H4 (cell line): ENCODE measurements at places on chromosomes 3 and 15. TPM values are rescaled to one million over a fixed set of nuclear protein-coding genes. Genes with fewer than 3 reads are reported as not detected.

GRCh38 chr3:104960579-104960978 lies 406.1 kb upstream of the ALCAM start:
- no peak for DNase-seq

DNA sequence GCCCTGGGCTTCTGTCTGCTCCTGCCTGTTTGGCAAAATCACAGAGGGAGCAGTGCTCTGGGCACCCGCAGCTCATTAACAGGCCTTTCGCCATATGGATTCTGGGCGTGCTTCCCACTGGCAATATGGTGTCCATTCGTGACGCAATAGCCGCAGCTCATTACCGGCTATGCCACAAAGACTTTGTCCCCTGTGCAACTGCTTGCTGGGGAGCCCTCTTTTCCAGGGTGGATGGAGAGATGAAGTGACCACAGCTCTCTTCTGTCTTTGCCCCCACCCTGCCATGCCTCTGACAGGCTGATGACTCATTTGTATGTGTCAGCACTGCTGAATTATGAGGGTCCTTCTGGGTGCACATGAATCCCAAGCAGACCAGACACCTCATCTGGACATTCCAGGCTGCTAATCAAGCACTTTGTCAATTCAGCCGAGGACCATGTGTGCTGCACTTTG lies 214.3 kb upstream of the FEZF2 start:
- peak; percentile 74 for DNase-seq

DNA sequence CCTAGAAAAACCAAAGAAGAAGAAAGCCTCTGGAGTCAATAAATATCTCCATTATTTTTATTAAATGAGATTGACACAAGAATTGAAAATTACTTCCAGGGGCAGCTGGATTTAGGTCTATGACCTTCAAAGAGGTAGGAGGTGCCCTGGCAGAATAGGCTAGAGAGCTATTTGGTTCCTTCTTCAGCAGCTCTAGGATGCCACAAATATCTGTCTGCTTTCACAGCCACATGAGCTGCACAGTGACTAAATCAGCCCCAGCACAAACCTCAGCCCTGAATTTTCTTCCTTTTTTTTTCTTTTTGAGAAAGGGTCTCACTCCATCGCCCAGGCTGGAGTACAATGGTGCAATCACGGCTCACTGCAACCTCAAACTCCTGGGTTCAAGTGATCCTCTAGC lies 223.5 kb downstream of the ABHD5 start:
- DNase-seq = no peak

Gene ZBED2
- total RNA-seq = not detected in 2 replicates

Gene GPR27
- total RNA-seq = not detected in 2 replicates
